Metanephros (tissue), 2 donors: ENCODE measurements at places on chromosomes 5 and 9. TPM values are rescaled to one million over a fixed set of nuclear protein-coding genes. Genes with fewer than 3 reads are reported as not detected.

SHROOM1 gene
- 26.8 TPM for total RNA-seq

OGN gene
- total RNA-seq = 46.5 TPM

NMUR2 gene
- total RNA-seq = 0.12 TPM

FBP1 gene
- total RNA-seq = 17.7 TPM

CDH9 gene
- total RNA-seq = 10.2 TPM

CEL gene
- 4.4 TPM for total RNA-seq

CCL27 gene
- not detected for total RNA-seq

GADD45G gene
- total RNA-seq = 8.6 TPM

LCN15 gene
- not detected for total RNA-seq

FRMPD1 gene
- total RNA-seq = 2.1 TPM

KIAA0825 gene
- total RNA-seq = 12.3 TPM

PCDHB12 gene
- 9.3 TPM for total RNA-seq

ENC1 gene
- 180 TPM for total RNA-seq

DOCK8 gene
- total RNA-seq = 26.6 TPM

OTP gene
- total RNA-seq = not detected

SLC12A2 gene
- 44.8 TPM for total RNA-seq

TAL2 gene
- 4.1 TPM for total RNA-seq

SPINK7 gene
- total RNA-seq = not detected

PAX5 gene
- 0.47 TPM for total RNA-seq

GPX8 gene
- total RNA-seq = 38.3 TPM

ZDHHC11B gene
- total RNA-seq = 3.0 TPM

EGFL7 gene
- total RNA-seq = 131 TPM

BNC2 gene
- 15.7 TPM for total RNA-seq

GLDC gene
- 13.4 TPM for total RNA-seq

CORO2A gene
- total RNA-seq = 1.4 TPM

FAM153A gene
- 0.58 TPM for total RNA-seq

DRD1 gene
- total RNA-seq = not detected

ANKRD20A1 gene
- 0.88 TPM for total RNA-seq

IL4 gene
- total RNA-seq = not detected

PRKACG gene
- total RNA-seq = not detected

MYOZ3 gene
- 10.7 TPM for total RNA-seq

MPDZ gene
- 49.6 TPM for total RNA-seq

SOX30 gene
- total RNA-seq = 0.06 TPM

ARAP3 gene
- total RNA-seq = 17.6 TPM

SAXO1 gene
- 0.93 TPM for total RNA-seq

GPRIN1 gene
- total RNA-seq = 0.93 TPM

PCDH1 gene
- 44.8 TPM for total RNA-seq

SLC34A3 gene
- total RNA-seq = 3.0 TPM

PRRT1B gene
- total RNA-seq = 0.93 TPM

PCDHA1 gene
- 0.12 TPM for total RNA-seq

OR1J2 gene
- not detected for total RNA-seq

ROPN1L gene
- 1.1 TPM for total RNA-seq

TARS1 gene
- 62.7 TPM for total RNA-seq

SOWAHA gene
- total RNA-seq = 6.9 TPM

NME5 gene
- total RNA-seq = 6.9 TPM

PCA3 gene
- 0.12 TPM for total RNA-seq

ACOT12 gene
- 1.3 TPM for total RNA-seq

LURAP1L gene
- 32.5 TPM for total RNA-seq

MOB3B gene
- 13.3 TPM for total RNA-seq

COL27A1 gene
- total RNA-seq = 49.3 TPM

GZMA gene
- 1.8 TPM for total RNA-seq
